CD8-positive, alpha-beta T cell (primary cell): ENCODE measurements at places on chromosomes 5 and 9.

GRCh38 chr5:31054453-31054852, 139.0 kb upstream of the CDH6 start:
- no peak for DNase-seq

GRCh38 chr5:54313311-54314270, 3.2 kb upstream of the ARL15 start:
- DNase-seq, result no peak

DNA sequence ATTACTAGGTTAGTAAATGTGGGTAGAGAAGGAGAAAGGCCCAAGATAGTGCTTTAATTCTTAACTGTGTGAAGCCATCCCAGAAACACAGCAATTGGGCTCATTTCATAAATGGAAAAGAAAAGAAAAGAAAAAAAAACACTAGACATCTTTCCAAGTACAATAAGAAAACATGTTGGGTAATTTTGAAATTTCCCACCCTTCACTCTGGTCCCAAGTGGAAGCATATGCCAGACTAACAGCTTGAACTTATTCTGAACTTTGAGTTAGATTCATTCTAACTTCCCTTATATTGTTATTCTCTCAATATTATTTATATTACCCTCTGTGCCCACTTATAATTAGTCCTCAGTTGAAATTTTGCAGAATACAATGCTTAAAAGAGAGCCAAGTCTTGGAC, 113.4 kb upstream of the GHR start:
- DNase-seq, result no peak

GRCh38 chr9:85516455-85516854, 225.3 kb downstream of the AGTPBP1 start:
- no peak for DNase-seq

DNA sequence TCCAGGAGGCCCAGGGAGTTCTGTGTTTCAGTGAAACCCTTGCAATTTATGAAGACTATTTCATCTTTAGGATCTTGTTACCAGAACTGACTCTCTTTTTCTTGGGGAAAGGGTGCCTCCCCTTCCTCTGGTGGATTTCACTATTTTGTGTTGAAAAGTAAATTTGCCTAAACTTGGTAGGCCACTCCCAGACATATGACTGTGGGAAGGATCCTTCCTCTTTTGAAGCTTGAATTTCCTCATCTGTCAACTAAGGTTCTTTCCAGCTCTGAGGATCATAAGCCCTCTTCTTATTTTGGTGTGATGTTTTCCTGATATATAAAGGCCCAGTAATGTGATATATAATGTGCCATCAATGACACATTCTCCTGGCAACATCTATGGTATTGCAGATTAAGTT, 59.1 kb upstream of the ZFAND5 start:
- DNase-seq, result no peak

DNA sequence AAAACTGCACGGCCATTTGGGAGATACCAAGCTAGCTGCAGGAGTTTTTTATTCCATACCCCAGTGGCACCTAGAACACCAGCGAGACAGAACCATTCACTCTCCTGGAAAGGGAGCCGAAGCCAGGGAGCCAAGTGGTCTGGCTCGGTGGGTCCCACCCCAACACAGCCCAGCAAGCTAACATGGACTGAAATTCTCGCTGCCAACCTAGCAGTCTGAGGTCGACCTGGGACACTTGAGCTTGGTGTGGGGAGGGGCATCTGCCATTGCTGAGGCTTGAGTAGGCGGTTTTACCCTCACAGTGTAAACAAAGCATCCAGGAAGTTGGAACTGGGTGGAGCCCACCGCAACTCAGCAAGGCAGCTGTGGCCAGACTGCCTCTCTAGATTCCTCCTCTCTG, 108.9 kb upstream of the CHD1 start:
- DNase-seq, result peak; percentile 61

DNA sequence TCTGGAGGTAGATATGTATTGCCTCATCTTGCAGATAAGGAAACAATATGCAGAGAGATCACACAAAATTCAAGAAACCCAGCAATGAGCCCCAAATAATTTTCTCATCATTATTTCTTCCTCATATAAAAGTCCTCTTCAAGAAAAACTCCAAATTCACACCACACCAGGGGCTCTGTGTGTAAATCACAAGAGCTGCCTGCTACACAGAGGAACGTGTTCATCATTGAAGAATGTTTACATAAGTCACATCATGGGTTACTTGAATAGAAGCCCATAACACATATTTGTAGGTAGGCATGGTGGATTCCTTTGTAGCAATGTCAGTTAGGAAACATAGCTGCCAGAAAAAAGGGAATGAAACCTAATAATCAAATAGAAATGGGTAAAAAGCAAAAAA, 308.1 kb upstream of the TLE4 start:
- DNase-seq, result no peak

GRCh38 chr9:131333771-131334628, 44.5 kb downstream of the PLPP7 start:
- DNase-seq, result no peak

GRCh38 chr9:71858812-71859211, 52.2 kb downstream of the ABHD17B start:
- DNase-seq, result no peak

DNA sequence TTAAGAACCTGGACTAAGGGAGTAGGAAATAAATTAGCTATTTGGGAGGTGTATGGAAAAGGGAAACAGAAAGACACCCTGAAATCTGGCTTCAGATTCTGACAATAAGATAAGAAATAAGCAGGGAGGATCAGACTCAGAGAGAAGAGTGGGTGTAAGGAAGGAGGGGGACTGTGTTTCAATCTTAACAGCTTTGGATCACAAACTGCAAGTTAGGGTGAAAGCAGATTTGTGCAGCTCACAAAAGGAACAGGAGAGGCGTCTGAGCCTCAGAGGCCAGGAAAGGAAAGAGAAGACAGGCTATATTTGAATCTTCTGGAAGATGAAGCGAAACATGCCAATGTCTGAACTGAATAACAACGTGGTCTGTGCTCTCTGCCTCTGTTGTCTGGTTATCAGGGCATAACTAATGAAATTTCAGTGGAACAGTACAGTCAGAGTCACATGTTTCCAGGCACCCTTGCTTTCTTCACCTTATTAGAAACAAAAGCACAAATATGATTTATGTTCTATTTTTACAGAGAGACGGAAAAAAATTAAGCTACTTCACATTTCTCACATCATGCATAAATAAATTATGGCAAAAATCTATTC, 26.6 kb downstream of the SGTB start:
- DNase-seq, result no peak

GRCh38 chr5:61071526-61071925, 90.7 kb downstream of the SMIM15 start:
- DNase-seq, result no peak

GRCh38 chr5:32059761-32060530, 114.2 kb downstream of the GOLPH3 start:
- DNase-seq, result no peak

GRCh38 chr9:134163371-134164196, 780 bp downstream of the RNU6ATAC start:
- peak; percentile 87 for DNase-seq

DNA sequence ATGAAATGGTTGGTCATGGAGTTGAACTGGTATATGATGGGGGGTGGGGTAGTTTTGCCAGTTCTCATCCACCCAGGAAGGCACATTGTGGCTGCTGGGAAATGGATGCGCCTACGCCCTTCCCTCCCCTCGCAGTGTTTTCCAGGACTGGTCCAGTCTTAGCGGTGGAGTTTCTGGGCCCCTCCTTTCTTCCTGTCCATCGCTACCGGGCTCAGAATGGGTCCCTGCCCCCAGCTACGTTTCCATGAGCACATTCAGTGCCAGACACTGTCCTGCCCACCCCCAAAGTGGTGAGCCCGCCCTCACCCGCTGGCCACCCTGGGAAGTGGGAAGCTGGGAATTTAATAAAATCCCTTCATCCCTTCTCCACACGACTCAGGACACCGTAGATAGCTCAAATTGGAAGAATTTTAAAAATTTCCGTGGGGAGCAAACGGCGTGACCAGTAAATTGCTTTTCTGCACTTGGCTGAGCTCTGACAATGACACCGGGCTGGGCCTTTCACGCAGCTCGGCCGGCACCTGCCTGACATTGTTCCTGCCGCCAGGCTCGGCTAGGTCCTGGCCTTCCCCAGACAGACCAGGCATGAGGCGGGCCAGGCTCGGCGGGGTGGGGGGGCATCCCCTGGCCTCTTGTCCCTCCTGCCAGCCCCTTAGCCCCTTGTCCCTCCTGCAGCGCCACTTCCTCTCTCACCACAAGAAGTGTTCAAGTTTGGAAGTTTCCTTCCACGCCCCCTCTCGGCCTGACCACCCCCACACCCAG, 3.6 kb downstream of the FGF18 start:
- DNase-seq, result no peak

DNA sequence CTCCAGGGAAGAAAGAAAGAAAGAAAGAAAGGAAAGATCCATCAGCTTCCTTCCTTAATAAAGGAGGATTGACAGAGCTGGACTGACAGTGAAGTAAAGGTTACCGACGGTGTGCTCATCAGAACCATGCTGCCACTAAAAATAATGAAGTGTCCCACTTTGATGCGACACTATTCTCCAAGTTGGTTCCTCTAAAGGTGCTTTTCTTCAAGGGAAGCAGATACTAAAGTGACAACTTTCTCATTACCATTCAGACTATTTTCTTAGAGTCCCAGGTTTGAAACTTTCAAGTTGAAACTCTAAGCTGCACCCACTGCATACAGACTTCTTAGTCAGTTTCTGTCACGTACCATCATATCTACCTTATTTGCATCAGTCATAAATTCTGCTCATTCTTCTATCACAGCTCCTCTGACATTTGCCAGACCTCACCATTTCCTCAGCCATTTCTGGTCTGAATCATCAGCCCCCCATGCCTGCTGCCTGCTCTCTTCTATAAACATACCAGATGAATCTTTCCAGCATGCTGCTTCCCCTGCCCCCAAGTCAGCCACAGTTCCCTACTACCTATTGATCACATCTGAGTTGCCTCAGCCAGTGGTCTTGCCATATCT, 177.6 kb downstream of the DEPDC1B start:
- DNase-seq, result no peak

GRCh38 chr5:78753093-78753531, 104.5 kb upstream of the LHFPL2 start:
- no peak for DNase-seq

- DNase-seq, result no peak
Measured at GRCh38 chr5:157214415-157214814, 33.8 kb downstream of the ITK start.

DNA sequence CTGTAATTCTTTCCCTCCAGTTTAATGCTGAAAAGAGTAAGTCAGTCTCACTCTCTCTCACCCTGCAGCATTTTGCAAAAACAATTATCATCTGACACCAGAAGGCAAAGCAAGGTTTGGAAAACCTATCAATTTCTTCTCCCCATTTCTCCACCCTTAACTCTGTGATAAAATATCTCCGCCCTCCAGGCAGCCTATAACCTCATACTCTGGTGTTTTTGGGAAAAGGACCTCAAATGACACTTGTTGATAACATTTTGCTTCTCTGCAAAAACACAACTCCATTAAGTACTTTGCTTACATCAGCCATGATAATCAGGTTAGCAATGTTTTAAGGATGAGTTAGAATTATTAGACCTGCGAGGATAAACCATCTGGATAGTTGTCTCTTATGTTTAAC, 2.3 kb downstream of the ANKH start:
- no peak for DNase-seq

- no peak for DNase-seq
Measured at GRCh38 chr9:135320331-135320730, 159.3 kb upstream of the PPP1R26 start.

- DNase-seq, result no peak
Measured at GRCh38 chr9:13369431-13369830, 89.9 kb upstream of the MPDZ start.

DNA sequence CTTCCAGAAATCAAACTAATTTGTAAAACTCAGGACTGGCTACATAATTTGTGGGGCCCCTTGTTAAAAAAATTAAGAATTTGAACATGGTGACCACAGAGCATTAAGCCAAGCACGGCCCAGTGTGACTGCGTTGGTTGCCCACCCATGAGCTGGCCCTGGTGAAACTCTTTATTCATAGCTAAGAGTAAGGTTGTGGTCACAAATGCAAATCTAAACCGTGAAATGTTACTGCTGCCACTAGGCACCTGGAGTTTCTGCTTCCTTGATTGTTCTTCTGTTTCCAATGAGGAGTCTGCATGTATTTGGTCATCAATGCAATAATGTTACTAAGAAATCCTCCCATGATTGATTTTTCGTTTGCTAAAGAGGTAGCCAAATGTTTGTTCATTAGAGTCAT, 4.2 kb downstream of the GCNT1 start:
- no peak for DNase-seq

- DNase-seq, result no peak
Measured at GRCh38 chr5:133425222-133425621, 187.1 kb downstream of the FSTL4 start.

GRCh38 chr9:3948826-3949556, 350.9 kb downstream of the GLIS3 start:
- DNase-seq, result no peak

- no peak for DNase-seq
Measured at GRCh38 chr5:165876538-165876937, 2371.1 kb downstream of the MAT2B start.

GRCh38 chr5:14944996-14945395, 73.4 kb upstream of the ANKH start:
- no peak for DNase-seq

DNA sequence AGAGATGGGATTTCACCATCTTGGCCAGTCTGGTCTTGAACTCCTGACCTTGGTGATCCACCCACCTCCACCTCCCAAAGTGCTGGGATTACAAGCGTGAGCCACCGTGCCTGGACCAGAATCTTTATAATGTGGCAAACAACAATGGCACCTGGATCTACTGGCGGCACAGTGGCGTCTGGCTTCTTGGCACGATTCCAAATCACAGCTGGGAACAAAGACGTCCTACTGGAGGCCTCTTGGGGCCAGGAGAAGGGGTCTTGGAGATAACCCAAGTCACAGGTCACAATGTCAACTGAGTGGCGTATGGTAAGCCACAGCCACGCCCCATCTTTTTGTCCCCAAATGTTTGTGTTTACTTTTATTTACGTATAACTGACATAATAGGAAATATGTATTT, 77.8 kb upstream of the RAPGEF1 start:
- no peak for DNase-seq

DNA sequence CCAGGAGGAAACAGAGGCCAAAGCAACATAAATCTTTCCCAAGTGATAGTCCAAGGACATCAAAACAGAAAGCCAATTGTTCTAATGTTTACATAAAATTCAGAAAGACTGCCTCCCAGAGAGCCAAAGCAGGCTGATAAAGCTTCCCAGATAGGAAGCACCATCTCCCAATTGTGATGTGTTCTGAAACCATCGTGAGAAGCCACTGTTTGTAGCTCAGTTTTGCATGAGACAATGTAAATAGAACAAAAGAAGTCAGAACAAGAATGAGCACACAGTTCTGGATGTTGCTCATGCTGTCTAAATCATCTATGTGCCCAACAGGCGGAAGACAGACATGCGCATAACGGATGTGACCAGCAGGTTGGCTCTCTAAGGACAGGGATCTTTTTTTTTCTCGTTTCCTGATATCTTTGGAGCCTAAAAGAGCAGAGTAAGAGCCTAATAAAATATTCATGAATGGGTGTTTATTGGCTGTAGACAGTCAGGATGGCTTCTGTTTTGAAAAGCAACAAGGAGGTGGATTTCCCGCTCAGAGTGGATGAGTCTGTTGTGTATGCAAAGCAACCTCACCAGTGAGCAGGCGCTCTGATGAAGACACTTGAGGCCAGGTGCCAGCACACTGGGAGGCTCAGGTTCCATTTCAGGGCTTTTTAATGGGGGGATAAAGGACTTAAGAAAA, 113.6 kb downstream of the GNA14 start:
- DNase-seq, result no peak

- DNase-seq, result no peak
Measured at GRCh38 chr5:144297081-144297480, 126.4 kb downstream of the KCTD16 start.
